ENCODE measurements at places on chromosomes 1 and 21.

DNA sequence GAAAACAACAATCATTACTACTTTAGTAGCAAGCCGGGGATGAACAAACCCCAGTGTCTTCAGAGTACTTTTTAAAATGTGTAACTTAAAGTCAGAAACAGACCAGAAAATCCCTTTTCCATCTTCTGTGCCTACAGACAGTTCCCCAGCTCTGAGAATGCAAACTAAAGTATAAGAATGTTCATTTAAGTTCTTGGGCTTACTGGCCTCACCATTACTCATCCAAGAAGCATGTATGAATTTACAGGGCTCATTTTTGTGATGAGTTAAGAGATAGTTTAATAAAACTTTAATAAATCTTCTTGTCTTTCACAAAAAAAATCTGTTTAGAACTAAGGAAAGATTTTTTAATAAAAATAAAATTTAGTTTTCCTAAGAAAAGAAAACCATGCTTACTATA lies 4.6 kb downstream of the LPGAT1 start:
- no peak for DNase-seq

DNA sequence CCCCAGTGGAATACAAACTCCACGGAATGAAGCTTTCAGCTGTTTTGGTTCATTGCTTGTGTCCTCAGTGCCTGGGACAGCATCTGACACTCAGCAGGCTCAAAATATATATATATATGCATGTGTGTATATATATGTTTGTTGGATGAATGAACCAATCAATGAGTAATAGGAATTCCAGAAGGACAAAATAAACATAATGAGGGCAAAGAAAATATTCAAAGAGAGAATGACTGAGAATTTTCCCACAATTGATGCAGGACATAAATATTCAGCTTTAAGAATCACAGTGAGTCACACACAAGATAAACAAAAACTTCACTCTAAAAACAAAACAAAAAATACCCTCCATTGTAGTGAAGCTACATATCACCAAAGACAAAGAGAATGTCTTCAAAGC lies 64.0 kb downstream of the CHD5 start:
- DNase-seq, result no peak

- no peak for DNase-seq
These were observed 23.3 kb downstream of the SLC2A1 start for GRCh38 chr1:42935313-42935895.

GRCh38 chr1:26538480-26539412 lies 9.2 kb downstream of the RPS6KA1 start:
- DNase-seq, result no peak

DNA sequence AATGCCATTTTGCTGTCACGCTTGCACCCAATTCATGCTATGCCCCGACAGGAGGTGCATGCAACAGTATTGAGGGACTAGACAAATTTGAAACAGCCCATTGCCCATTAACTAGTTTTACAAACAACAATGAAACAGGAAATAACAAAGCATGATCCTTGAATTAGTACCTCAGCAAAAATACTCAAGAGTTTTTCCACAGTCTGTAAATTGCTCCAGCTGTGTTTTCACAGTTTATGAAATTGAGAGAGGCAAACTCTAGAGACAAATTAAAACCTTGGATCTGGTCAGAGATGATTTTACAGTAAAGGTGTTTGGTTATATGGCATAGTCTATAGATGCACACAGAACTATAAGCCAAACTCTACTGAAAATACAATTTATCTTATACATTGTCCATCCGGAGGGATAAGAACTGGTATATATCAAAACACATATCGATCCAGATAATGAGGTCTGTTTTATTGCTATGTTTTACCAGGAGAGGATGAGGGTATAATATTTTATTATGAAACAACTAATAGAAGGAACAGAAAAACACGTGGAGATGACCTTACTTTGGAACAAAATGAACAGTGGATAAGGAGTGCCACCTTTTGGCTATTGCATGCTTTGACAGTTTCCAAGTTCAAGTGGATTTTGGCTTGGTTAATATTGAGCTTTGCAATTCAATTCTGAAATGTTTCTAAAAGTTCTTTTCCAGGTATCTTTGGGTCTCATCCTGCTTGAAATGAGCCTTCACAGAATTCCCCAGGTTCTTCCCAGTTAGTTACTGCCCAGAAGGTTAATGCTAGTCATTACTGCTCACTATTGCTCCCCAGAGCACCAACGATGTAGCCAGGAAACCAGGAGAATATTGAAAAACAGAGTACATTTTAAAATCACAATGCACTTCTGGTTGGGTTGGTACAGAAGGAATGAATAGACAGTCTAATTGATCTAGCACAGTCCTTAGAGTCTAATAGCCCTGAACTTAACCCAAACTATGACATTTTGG lies 45.7 kb downstream of the ZC3H11B start:
- DNase-seq, result no peak

DNA sequence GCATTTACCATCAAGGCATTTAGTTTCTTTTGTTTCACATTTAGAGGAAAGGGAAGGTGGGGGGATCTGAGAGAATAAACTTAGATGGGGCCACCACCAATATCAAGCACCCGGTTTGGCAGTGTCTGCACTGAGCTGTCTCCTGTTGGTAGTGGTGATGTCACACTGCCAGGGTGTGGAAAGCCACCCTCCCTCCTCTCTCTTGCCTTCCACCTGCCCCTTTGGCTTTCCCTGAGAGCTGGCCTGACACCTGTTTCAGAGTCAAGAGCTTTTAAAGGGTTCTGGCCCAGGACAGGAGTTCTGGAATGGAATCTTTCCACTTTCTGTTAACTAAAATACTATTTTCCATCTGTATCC lies 13.4 kb downstream of the ATF3 start:
- no peak for DNase-seq

- no peak for DNase-seq
These were observed 304.3 kb upstream of the ESRRG start for GRCh38 chr1:217027403-217028080.

GRCh38 chr1:53572065-53572814 lies 113.0 kb downstream of the DMRTB1 start:
- DNase-seq, result no peak

- DNase-seq, result peak; percentile 24
These were observed 862 bp downstream of the GSTM3 start for GRCh38 chr1:109739738-109740614.

DNA sequence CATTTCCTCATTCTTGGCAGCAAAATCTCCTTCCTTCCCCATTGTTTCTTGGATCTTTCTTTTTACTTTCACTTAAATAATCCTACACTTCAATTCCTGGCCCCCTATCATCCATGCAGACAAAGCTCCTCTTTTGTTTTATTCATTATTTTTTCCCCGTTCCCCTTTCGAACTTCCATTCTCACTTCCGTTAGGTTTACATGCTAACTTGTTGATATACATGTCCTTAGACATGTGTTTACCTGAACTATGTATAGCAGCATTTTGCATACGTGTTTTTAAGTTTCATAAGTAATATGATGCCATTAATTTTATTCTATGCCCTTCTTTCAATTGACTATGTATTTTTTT lies 67.0 kb upstream of the LYST start:
- no peak for DNase-seq

GRCh38 chr1:166952002-166952746 lies 23.2 kb downstream of the ILDR2 start:
- no peak for DNase-seq

DNA sequence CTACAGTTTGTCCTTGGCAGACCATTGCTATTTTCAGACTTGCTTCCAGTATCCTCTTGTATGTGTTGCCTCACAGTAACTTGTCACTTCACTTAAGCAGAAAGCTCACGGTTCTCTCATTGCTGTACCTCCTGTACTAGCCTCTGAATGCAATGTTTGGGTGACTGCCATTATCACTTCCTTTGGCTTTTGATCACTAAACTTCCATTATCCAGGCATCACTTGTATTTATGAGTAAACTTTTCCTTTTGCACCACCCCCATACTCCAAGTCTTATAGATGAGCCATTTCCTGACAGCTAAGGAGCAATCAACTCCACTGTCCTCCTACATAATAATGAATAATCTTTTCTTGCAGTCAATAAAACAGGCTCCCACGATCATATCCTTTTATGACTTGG lies 255.3 kb downstream of the PDE4B start:
- no peak for DNase-seq

- no peak for DNase-seq
These were observed 29.1 kb upstream of the PARP1 start for GRCh38 chr1:226436855-226437491.

DNA sequence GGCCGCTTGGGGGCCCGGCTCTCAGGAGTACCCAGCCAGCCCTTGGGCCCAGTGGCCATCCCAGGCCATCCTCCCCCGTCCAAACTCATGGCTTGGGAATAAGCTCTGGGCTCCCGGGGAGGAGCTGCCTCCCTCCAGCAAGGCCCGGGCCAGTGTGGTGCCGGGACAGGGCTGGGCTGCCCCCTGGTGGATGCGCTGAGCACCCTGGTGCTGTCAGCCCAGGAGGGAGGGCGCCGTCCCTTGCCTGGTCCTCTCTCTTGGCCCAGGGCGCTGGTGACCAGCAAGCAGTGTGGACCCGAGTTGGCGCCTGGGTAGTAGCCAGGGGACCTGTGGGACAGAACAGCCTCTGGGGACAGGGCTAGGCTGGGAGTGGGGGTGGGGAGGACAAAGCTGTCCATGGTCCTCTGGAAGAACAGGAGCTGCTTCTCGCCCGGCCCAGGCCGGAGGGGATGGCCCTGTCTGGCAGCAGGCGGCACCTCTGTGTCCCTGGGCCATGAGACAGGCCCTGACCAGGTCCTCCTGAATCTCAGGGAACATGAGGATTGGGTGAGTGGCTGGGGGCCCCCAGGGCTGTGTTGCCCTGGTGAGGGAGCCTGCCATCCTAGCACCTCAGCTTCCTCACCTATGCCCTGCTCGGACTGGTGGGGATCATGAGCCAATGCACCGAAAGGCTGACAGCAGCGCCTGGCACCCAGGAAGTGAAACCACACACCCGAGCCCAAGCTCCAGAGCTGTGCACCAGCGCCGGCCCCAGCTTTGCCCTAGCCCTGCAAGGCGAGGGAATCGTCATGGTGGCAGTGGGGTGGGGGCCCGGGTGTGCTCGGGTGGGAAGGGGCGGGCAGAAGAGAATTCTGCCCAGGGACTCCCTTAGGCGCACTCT lies 9.4 kb downstream of the MORN1 start:
- DNase-seq, result peak; percentile 30

- DNase-seq, result no peak
These were observed 31.6 kb downstream of the HOOK1 start for GRCh38 chr1:59846209-59846894.

DNA sequence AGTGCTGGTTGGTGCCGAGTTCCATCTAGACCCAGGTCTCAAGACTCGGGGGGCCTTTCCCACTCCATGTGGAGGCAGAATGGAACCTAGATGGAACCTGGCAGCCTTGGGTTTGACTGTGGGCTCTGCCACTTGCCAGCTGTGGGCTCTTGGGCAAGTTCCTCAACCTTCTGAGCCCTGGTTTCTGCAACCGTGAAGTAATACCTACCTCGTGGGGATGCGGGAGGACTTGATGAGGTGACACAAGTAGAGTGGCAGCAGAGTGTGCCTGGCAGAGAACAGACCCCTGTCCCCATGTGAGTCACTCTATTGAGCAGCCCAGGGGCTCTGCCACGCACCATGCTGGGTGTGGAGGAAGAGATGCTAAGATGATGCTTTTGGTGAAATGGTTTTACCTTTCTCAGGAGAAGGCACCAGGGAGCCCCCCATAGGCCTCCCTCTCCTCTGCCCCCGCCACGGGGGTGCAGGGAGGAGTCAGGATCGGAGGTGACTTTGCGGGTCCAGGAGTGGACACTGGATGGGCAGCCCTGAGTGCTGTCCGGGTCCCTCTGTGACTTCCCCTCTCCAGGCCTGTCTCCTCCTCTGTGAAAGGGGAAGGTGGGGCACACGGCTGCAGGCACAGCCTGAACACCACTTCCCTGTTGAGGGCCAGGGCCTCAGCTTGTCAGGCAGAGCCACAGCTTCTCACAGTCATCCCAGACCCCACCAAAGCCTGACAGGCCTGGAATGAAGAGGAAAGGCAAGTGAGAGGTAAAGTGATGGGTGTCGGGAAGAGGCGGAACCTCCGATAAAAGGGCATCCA lies 36.7 kb upstream of the EDN2 start:
- DNase-seq, result no peak

GRCh38 chr21:35020436-35020835 lies 28.7 kb downstream of the RUNX1 start:
- no peak for DNase-seq

GRCh38 chr1:31924839-31925238 lies 13.3 kb downstream of the PTP4A2 start:
- DNase-seq, result no peak

- DNase-seq, result no peak
These were observed at the start of gene S1PR1 for GRCh38 chr1:101236516-101237228. Gene S1PR1 (plus strand): TSS chr1:101237019. CDS start chr1:101238985, 1,966 bp downstream.

DNA sequence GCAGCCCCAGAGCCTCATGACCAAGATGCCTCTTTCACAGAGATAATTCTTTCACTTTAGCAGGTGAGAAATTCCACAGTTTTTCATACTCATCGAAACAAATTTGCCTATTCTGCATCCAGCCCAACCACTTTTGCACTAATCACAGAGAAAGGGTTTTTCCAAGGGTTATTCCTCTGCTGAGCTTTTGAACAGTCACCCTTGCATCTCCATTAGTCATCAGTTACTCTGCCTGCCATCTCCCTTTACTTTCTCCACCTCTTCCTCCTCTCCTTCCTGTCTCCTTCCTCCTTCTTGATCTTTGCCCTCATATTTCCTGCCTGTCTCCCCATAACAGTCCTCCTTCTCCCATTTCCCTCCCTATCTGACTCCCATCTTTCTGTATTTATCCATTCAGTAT lies 43.9 kb downstream of the FH start:
- no peak for DNase-seq

- DNase-seq, result no peak
These were observed 24.4 kb downstream of the MCOLN2 start for GRCh38 chr1:84972377-84972987.

DNA sequence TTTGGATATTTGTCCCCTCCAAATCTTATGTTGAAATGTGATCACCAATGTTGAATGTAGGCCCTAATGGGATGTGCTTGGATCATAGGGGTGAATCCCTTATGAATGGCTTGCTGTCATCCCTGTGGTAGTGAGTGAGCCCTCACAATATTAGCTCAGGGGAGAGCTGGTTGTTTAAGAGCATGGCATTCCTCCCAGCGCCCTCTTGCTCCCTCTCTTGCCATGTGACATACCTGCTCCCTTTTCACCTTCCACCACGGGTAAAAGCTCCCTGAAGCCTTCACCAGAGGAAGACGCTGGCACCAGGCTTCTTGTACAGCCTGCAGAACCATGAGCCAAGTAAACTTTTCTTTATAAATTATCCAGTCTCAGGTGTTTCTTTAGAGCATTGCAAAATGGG lies 305.6 kb downstream of the KCTD3 start:
- DNase-seq, result no peak

GRCh38 chr1:118101999-118102398 lies 83.0 kb downstream of the SPAG17 start:
- DNase-seq, result no peak
